ENCODE measurements at places on chromosomes 5 and 9. TPM values are rescaled to one million over a fixed set of nuclear protein-coding genes. Genes with fewer than 3 reads are reported as not detected.

ENTPD8 gene
- total RNA-seq, result 0.16 TPM

GRCh38 chr5:127441799-127442484, 75.5 kb upstream of the PRRC1 start:
- DNase-seq, result no peak

GRCh38 chr5:149860801-149861322, 83.7 kb downstream of the PDE6A start:
- no peak for DNase-seq

NPR3 gene
- total RNA-seq, result 21.7 TPM

- peak; percentile 17 for DNase-seq
Measured at GRCh38 chr5:166399781-166400180, 1891.7 kb upstream of the WWC1 start.

DNA sequence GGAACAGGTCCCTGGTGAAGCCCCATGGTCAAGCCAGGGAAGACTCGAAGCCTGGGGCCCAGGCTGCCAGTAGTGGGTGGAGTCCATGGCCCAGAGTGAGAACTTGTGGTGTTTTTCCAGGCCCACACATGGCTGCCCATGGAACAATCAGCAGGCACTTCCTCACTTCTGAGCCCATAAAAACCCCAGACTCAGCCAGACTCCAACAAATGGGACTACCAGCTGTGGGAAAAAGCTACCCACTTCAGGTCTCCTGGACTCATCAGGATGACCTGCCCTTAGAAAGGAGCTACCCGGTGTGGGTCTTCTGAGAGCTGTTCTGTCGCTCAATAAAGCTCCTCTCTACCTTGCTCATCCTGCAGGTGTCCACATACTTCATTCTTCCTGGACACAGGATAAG, 108.9 kb downstream of the ST8SIA4 start:
- DNase-seq, result no peak

GRCh38 chr9:4024281-4024777, 275.5 kb downstream of the GLIS3 start:
- DNase-seq, result no peak

Measured in urinary bladder (tissue), 4 donors.